D721Med (cell line): ENCODE measurements at places on chromosomes 6 and 20.

DNA sequence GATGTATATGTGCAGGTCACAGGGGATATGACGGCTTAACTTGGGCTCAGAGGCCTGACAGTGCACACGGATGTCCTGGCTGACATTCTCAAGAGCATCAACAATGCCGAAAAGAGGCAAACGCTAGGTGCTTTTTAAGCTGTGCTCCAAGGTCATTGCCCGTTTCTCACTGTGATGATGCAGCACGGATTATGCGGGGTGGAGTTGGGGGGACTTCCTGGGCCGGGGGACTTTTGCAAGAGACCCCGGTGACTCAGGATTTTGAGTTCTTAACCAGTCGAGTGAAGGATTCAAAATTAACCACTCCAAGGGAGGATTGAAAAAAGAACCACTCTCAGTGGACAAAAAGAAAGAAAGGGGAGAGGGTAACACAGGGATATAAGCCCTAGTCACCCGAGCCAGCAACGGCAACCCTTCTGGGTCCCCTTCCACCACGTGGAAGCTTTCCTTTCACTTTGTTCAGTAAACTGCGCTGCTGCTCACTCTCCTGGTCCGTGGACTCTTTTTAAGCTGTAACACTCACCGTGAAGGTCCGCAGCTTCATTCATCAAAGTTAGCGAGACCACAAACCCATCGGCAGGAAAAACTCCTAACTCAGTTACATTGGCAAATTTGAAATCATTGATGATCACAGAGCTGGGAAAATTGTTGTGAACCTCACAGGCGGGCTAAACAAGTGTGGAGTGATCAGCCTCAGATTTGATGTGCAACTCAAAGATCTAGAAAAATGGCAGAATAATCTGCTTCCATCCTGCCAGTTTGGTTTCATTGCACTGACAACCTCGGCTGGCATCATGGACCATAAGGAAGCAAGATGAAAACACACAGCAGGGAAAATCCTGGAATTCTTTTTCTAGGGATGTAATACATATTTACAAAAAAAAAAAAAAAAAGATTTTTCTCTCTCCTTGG lies 199.3 kb downstream of the ARID1B start:
- DNase-seq = no peak

- DNase-seq = no peak
These were observed 216.8 kb upstream of the CITED2 start for GRCh38 chr6:139591075-139591865.

DNA sequence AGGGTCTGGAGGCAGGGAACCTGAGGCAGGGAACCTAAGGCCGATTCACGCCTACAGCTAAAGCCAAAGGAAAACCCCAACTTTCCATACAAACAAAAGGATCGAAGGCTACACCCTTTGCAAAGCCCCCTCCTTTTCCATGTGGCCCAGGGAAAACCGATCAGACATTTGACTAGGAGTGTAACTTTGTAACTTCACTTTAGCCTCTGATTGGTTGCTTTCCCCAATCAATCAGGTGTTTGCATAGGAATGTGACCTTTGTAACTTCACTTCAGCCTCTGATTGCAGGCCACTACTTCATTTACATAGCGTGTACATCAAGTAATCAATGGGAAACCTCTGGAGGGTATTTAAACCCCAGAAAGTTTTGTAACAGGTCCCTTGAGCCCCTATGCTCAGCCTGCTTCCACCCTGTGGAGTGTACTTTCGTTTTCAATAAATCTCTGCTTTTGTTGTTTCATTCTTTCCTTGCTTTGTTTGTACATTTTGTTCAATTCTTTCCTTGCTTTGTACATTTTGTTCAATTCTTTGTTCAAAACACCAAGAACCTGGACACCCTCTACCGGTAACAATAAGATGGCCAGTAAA lies 43.3 kb downstream of the CHD6 start:
- DNase-seq = no peak

DNA sequence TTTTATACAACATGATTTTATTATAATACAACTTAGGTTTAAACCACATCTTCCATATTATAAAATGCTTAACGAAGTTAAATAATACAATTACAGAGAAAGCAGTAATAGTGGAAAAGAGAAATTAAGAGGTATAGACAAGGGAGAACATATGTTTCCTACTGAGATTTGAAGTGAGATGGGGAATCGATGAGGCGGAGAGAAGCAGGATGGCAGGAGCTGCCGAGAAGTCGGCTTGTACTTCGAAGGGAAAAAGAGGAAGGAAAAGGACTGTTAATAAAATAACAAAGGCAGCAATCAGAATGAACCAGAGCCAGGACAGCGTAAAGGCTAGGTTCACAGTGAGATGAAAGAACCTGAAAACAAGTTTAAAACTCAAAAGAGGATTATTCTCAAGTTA lies 15.4 kb downstream of the FBXL4 start:
- DNase-seq = no peak

- no peak for DNase-seq
These were observed 11.0 kb upstream of the TCP11 start for GRCh38 chr6:35152067-35152707.

- DNase-seq = no peak
These were observed 216.8 kb upstream of the DTNBP1 start for GRCh38 chr6:15879371-15880261.
